Fibroblast of the aortic adventitia (primary cell): ENCODE measurements at places on chromosomes 7 and 10. TPM values are rescaled to one million over a fixed set of nuclear protein-coding genes. Genes with fewer than 3 reads are reported as not detected.

- no peak for DNase-seq
These were observed 41.6 kb downstream of the CALML5 start for GRCh38 chr10:5457741-5458140.

DNA sequence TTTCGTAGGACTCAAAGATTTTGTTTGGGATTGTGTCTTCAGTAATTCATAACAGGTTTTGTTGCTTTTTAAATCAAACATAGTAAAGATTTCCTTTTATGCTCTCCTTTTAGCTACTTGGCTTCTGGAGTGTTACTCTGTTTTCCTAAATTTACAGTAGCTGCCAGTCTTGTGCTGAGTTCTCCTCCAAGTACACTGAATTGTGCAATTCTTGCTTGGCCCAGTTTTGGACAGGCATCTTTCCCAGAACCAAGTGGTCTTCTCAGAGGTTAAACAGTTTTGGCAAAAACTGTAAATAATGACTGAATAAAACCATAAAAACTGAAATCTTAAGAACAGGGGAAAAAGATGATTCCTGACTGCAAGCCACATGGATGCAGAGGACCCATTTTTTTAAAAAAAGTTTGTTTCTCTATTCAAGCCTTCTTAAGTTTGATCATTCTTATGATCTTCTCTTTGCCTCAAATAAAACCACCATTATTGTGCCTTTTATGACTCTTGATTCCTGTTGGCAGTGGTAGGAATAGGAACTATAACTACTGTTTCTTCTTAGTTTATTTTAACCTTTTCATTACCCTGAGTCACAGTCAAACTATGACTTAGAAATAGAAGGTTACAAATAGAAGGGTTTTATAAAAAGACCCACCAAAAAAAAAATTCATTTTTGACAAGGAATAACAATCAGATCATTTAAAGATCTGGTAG lies 88.0 kb downstream of the MDFIC start:
- DNase-seq: peak; percentile 89

DNA sequence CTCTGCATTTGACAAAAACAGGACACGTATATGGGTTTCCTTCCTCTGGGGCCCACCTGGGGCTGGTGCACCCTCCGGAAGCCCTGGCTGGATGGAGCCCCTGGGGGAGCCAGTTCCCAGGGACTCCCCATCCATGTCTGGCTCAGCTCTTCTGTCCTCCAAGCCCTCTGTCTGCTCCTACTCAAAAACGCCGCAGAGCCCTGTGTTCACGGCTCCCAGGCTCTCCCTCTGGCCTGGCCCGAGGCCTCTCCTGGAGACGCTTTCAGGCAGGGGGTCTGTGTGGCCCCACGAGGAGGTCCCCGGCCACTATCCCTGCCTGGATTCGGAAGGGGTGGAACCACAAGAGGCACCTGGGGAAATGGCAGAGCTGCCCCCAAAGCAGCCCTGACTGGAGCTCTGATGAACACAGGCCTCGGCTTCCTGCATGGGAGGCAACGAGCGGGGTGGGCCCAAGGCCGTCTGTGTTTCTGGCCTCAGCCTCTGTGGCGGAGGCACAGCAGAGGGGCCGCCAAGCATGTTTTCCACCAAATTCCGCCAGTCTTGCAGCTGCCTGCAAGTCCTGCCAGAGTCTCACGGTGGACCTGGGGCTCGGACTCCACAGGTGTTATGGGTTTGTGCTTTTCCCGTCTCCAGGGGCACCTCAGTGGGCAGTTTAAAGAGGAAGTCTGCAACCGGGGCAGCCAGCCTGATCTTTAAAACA lies 22.6 kb upstream of the INPP5A start:
- DNase-seq: no peak

- peak; percentile 78 for DNase-seq
These were observed 3.1 kb downstream of the CPED1 start for GRCh38 chr7:120991581-120991980.

- no peak for DNase-seq
These were observed 103.4 kb upstream of the DLX6 start for GRCh38 chr7:96901822-96902445.

DNA sequence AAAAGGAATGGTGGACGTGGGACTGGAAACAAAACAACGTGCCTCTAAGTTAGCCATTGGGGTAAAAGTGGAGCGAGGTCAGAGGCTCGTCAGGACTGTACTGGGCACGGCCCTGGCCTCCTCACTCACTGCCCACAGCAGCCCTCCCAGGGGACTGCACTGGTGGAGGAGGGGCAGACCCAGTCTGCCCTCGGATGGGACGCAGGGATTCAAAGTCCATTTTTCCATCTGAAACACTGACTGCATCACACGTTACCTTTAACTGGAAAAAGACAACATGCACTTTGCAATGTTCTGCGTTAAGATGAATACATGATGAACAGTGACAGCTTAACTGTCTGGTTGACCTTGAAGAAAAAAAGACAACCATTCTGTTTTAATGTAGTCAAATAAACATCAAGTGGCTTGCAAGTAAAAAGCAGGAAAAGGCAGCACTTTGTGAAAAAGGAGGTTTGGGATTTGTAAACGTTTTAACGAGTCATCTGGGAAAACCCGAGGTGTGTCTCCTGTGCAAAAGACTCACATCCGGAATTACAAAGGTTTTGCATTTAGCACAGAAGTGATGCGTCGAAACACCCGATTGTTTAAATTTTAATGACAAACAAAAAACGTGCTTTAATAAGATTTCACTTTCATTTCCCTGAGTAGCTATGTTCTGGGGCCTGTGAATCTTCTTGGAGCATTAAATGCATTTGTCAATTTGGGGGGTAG lies 18.8 kb downstream of the KLF6 start:
- DNase-seq: no peak

DNA sequence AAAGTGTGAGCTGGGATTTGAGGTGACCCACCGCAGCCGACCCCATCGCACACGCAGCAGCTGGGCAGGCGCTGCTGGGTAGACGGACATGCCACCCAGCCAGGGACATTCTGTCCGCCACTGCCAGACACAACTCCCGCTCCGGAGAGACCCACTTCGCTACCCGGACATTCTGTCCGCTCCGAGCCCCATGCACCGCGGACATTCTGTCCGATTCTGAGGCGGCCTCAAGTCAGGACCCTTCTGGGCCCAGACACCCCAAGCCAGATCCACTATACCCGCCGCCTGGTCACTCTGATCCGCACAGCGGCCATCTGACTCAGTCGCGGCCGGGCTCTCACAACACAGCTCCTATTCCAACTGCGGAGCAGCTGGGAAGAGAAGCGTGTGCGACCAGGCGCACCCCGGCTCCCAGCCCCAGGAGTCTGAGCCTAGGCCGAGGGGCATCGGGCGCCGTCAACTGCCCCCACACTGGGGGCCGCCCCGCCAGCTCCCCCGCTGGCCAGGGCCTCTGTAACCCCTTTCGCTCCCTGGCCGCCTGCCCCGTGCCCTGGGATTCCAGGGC lies 763 bp downstream of the PITX3 start:
- no peak for DNase-seq

GRCh38 chr7:149772956-149773434 lies 393 bp downstream of the ZNF467 start:
- no peak for DNase-seq

DNA sequence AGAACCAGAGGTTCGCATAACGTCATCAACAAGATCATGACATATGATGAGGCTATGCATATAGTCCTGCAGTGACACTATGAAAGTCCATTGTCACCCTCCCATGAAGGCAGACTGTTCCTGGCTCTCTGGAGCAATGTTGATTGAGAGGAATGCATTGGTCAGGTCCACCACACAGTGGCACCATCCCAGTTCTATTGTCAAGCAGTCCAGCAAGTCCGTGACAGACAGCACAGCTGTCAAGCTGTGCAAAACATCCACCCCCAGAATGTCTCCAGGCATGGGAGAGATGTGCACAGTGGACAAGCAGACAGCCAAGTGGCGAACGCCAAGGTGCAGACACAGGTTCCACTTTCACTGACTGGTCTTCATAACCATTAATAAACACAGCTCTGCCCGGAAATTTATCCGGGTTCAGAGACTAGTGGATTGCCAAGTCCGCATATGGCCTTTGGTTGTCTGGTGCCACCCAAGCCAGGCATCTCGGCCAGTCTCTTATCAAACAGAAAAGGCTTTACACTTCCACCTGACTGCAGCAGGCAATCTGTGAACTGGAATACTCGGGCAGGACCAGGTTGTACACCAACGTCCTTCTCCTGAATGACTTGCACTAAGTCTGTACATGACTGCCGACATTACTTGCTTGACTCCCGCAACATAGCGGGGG lies 7.2 kb downstream of the RNF133 start:
- DNase-seq: no peak

DNA sequence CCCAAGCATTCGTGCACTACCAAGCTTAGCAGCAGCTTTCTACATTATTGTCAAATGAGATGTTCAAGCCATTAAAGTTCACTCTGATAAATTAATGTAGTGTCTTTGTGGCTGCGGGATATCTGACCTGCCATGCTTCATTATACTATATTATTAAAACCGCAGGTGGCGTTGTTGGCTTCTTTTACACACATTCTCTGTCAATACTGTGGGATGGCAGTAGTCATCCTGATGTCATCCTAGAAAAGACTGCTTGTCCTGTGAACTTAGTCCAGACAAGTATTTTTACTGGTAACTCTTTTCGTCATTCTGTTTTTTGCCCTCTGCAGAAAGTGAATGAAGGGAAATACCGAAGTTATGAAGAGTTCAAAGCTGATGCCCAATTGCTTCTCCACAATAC lies 103.9 kb downstream of the ZMYND11 start:
- peak; percentile 19 for DNase-seq

GRCh38 chr7:15558756-15559155 lies 3.1 kb downstream of the AGMO start:
- DNase-seq: peak; percentile 45

MALRD1 gene
- total RNA-seq: 0.36 TPM in 1 of 2 replicates, not detected in the other

PNLIPRP3 gene
- total RNA-seq: not detected in 2 replicates

SPDYE1 gene
- not detected in 2 replicates for total RNA-seq

PYROXD2 gene
- 6.5 and 10.2 TPM in 2 replicates for total RNA-seq

SLC26A3 gene
- not detected in 2 replicates for total RNA-seq

CALHM3 gene
- total RNA-seq: not detected in 2 replicates

PAX2 gene
- not detected in 2 replicates for total RNA-seq

HOXA13 gene
- not detected in 2 replicates for total RNA-seq
